ENCODE measurements at places on chromosomes 7 and 10. TPM values are rescaled to one million over a fixed set of nuclear protein-coding genes. Genes with fewer than 3 reads are reported as not detected.

The DDX50 gene
- 39.3 TPM for total RNA-seq

The ERVW-1 gene
- total RNA-seq: not detected

The URGCP gene
- 20.5 TPM for total RNA-seq

The GPR15LG gene
- total RNA-seq: not detected

The DLX5 gene
- total RNA-seq: not detected

The IKZF1 gene
- total RNA-seq: 0.17 TPM

The AGBL3 gene
- 1.4 TPM for total RNA-seq

The NEUROD6 gene
- total RNA-seq: not detected

The SH2D4B gene
- total RNA-seq: under 0.01 TPM

The EVX1 gene
- total RNA-seq: not detected
